Stimulated activated naive B cell treated with anti-CD40 and anti-IgM and Interleukin-4, amounts not matched to agents 10 μg/mL and 1 μg/mL and 100 μg/mL, for 72 hours (primary cell): ENCODE measurements at places on chromosomes 3 and 15.

GRCh38 chr3:158111861-158112260, 2.0 kb downstream of the RSRC1 start:
- DNase-seq = no peak

GRCh38 chr15:48925714-48926223, 38.0 kb downstream of the SHC4 start:
- DNase-seq = no peak

DNA sequence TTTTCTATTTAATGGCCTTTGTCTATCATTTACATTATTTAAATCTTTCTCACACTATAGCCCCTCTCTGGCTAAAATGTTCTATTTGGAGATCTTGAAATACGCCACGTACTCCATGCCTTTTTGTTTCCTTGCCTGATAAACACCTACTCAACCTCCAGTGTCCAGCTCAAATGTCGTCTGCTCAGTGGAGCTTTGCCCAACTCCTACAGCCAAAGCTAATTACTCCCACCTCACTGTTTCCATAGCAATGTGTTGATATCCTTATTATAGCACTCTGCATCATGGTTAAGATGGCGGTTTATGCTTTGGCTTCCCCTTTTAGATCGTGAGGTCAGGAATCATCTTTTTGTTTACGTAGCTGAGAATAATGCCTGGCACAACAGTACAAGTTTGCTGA, 55.9 kb downstream of the NGLY1 start:
- no peak for DNase-seq

- no peak for DNase-seq
Measured at GRCh38 chr15:64070965-64071851, 22.4 kb downstream of the CIAO2A start.

- no peak for DNase-seq
Measured at GRCh38 chr15:94743668-94744067, 512.3 kb downstream of the MCTP2 start.

DNA sequence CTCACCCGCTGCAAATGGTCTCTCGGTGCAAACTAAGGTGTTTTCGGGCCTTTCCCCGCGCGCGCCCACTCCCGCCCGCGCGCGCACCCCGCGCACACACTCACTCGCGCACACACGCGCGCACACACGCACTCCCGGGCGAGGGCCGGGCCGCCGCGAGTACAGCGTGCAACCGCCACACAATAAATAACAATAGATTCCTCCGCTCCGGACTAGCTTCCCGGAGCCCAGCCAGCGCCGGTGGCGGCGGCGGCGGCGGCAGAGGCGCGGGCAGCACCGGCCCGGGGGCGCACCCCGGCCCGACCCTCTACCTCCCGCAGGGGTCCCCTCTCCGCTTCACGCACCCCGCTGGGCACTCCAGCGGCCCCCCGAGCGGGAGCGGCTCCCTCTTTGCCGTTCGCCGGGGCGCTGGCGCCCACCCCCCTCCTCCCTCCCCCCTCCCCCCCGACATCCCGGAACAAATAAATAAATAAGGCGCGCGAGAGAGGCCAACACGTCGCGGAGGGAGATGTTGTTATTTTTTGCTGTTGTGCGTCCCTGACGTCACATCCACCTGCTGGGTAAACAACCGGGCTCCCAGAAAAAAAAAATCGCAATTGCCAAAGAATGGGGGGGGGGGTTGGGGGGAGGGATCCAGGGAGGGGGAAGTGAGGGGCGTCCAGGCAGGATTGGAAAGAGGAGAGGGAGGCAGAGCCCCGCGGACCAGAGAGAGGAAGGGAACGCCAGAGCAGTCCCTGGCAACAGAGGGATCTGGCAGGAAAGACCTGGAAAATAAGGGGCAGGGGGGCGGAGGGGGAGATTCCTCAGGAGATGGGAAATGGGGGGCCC, at the start of gene FOXP1:
Gene FOXP1 (minus strand): TSS at position 163 of the 828 bp plus-strand sequence. CDS start 385,347 bp downstream, outside the sequence.
- peak; percentile 68 for DNase-seq

- no peak for DNase-seq
Measured at GRCh38 chr15:55775316-55775715, 32.4 kb upstream of the PRTG start.

DNA sequence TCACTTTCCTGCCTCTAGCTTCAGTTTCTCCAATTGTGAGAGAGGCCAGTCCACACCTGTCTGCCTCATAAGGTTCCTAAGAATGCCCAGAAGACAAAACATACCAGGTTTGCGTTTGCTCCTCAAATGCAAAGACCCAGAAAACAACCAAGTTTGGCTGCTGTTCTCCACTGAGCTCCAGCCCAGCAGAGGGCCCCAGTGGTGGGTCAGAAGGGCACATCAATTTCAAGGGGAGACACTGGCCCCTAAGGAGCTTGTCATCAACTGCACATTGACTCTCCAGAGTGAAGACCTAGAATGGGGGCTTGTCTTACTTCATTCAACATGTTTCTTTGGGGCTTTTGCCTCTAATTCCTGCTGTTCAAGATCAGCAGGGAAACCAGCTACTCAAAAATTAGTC, 127.9 kb upstream of the SLC6A11 start:
- no peak for DNase-seq

DNA sequence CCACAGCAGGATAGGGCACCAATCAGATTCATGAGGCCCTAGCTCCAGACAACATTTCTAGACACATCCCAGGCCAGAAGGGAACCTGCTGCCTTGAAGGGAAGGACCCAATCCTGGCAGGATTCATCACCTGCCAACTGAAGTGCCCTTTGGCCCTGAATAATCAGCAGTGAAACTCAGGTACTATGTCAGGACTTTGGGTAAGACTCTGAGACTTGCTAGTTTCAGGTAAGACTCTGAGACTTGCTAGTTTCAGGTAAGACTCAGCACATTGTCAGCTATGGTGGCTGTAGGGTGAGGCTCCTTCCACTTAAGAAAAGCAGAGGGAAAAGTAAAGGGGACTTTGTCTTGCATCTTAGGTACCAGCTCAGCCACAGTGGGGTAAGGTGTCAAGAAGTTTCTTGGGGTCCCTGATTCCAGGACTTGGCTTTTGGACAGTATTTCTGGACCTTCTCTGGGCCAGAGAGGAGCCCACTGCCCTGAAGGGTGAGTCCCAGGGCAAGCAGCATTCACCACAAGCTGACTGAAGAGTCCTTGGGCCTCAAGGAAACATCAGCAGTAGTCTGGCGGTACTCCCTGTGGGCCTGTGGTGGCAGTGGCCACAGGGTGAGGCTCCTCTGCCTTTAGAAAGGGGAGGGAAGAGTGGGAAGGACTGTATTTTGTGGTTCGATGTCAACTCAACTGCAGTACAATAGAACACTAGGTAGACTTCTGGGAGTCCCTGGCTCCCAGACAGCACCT, 13.7 kb upstream of the COL8A1 start:
- no peak for DNase-seq

- peak; percentile 5 for DNase-seq
Measured at GRCh38 chr3:186746008-186746407, 28.8 kb downstream of the KNG1 start.

GRCh38 chr15:98413933-98414546, 234.3 kb upstream of the IGF1R start:
- no peak for DNase-seq

DNA sequence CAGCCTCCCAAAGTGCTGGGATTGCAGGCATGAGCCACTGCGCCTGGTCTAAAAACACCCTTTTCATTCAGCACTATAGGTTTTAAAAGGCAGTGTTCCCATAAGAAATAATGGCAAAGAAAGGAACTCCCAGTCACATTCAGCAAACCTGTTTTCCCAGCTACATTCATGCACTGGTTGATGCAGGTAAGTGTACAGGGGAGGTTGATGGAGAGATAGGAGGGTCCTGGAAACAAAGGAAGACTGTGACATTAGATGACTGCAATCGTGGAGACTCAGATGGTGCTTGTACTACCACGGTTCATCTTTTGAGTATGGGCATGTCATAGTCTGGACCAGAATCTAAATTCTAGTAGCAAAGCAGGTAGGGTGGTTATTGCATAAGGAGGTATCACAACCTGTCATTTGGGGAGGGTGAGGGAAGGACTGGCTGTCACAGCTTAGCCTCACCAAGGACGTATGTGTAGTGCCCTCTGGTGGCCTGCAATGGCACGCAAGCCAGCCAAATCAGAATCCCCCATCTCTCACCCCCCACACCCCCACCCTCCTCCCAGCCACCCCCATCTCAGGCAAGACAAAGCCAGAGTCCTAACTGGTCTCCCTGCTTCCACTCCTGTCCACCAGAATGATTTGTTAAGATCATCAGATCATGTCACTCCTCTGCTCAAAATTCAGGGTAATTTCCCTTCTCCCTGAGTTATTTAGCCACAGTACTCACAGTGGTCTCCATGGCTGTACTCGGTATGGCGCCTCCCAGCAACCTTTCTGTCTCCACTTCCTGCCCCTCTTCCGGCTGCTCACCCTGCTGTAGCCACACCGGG, 28.8 kb upstream of the UBL7 start:
- DNase-seq = peak; percentile 60

GRCh38 chr15:62165104-62165792, at the start of gene C2CD4B:
TSS of gene C2CD4B (minus strand) at chr15:62165285. CDS start at chr15:62164984, 301 bp downstream.
- DNase-seq = no peak

- no peak for DNase-seq
Measured at GRCh38 chr3:116440196-116440595, 5.1 kb downstream of the LSAMP start.

- no peak for DNase-seq
Measured at GRCh38 chr3:155417119-155417517, 123.6 kb upstream of the STRIT1 start.

DNA sequence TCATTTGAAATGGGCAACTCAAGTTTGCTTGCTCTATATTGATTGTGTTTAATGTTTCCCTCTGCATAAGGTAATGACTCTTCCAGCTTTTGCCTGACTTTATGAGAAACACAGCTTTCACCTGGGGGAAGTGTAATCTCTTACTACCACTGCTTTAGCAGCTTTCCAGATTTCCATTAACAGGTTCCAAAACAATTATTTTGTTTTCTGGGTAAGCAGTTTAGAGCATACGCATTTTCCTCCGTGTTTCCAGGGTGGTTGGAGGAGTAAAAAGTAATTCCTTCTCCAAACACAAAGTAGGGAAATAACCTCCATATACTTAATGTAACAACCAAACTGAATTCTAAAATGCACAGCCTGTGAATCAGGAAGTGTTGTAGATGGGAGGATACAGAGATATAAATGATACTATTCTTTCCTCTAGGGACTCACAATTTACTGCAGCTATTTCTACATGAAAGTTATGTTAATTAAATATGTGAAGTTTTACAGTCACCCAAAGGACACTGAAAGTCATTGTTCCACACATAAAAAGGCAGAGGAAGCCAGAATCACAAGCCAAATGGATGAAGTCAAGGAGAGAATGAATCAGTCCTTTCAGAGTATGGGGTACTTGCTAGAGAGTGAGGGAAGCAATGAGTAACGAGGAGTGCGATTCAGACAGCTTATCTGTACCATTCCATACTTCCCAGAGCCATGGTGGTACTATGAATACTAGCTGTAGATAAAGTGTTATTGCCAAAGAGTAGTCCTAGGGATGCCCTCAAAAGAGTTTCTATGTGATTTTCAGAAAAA, 16.6 kb downstream of the ST3GAL6 start:
- DNase-seq = no peak

DNA sequence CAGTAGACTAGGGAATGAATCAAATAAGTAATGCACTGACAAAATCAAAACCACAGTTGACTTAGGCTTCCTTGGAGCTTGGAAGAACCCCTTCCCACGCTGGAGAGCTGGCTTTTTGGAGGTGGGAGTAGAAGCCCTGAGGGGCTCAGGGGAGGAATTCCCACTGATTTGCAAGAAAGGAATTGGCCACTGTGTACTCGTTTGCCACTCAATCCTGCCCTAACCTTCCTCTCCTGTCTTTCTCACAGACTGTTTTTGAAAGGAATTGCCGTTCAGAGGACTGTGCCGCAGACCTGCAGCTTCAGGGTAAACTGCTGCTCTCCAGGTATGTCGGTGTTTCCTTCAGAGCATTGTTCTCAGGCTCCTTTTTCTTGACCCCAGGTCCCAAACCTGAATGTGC, 208.2 kb upstream of the CTDSPL start:
- no peak for DNase-seq

DNA sequence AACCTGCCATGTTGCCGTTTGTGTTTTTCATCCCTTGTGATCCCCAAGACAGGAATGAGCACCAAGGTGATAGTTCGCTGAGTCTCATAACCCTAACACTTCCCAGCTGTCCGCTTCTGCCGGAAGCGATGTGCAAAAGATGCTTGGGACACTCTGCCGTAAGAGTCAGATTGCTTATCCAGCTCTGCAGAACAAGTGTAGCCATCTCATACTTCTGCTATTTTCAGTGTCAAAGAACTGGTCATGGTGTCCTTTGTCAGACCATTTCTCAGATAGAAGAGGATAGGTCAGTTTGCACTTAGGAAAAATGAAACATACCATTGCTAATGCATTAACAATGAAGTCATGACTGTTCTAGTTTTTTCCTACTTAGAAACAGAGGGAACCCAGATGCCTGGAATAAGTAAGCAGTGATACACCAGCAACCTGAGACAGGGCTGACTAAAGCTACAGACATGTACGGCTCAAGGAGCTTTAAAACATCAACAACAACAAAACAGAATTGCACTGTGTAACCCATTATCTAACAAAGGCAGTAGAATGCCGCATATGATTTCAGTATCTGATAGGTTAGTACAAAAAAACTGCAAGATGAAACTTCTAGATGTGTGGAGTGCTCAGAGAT, 134.0 kb upstream of the IL12A start:
- DNase-seq = no peak

DNA sequence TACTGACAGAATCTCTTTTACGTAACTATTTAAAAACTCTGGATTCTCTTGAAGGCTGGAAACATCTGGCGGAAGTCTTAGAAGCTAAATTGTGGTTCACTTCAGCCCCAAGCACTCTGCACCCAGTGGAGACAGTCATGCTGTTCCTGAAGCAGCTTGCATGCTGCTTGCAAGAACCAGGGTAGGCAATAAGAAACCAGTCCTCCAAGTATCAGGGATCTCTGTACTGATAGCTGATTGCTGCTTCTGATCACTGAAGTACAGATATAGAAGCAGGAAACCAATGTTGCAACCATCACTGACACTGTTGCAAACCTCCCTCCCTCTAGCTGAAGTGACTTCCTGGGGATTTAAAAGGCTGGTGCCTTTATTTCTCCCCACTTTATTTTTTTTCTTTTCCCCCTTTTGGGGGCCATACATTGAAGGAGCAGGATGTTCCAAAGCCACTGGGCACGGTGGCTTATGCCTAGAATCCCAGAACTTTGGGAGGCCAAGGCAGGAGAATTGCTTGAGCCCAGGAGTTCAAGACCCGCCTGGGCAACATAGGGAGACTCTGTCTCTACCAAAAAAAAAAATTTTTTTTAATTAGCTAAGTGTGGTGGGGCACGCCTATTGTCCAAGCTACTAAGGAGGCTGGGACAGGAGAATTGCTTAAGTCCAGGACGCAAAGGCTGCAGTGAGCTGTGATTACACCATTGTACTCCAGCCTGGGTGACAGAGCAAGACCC, 15.3 kb downstream of the SPCS1 start:
- no peak for DNase-seq

- no peak for DNase-seq
Measured at GRCh38 chr3:193791041-193792032, 198.3 kb downstream of the OPA1 start.

- no peak for DNase-seq
Measured at GRCh38 chr3:4948395-4948794, 30.8 kb upstream of the BHLHE40 start.

DNA sequence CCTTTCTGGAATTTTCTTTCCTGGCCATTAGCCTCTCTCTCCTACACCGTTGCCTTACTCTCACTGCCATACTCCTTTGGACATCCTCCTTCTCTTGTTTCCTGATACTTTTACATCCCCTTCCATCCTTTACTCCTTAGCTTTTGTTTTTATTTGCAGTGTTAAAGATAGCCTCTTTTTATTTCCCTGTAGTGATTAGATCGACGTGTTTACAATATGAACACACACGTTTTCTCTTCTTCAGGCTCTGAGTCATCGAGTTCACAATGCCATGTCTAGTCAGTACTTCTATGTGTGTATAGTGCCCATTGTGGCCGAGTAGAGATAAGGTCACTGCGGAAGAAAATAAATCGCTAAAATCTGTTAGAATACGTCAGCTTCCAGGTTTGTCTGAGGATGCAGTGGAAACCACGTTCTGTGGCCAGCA, 208.5 kb downstream of the LPP start:
- peak; percentile 15 for DNase-seq
